ENCODE measurements at places on chromosomes 11 and 22.

DNA sequence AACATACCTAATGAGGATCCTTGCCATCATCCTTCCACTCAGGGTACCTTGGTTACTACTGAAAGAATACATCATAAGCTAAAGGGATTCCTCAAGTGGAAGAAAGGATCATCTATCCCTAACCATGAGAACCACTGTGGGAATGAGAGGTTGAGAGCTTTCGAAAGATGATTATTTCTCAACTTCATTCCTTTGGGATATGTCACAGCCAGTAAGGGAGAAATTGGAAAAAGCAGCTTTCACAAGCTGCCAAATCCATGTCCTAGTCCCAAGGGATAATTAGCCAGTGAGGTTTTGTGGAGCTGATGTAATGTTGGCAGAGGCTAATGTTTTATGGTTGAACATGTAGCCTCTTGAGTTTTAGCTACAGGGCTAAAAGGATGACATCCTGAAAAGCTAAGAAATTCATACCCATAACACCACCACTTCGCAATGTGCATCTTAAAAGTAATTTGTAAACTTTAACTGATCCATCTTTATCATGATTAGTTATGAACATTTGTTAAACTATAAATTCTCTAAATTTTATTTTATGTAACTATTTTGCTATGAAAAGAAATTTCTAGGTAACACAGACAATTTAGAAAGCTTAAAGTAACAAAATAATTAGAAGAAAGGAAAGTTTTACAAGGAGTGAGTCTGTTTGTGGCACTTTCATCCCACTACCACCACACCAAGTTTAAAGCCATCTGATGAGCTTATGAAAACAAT, 123.9 kb downstream of the MRTFA start:
- peak; percentile 96 for DNase-seq

- DNase-seq: no peak
Measured at GRCh38 chr11:17611049-17611448, 64.0 kb downstream of the OTOG start.

- DNase-seq: no peak
Measured at GRCh38 chr11:1391165-1392075, 1.7 kb downstream of the BRSK2 start.

DNA sequence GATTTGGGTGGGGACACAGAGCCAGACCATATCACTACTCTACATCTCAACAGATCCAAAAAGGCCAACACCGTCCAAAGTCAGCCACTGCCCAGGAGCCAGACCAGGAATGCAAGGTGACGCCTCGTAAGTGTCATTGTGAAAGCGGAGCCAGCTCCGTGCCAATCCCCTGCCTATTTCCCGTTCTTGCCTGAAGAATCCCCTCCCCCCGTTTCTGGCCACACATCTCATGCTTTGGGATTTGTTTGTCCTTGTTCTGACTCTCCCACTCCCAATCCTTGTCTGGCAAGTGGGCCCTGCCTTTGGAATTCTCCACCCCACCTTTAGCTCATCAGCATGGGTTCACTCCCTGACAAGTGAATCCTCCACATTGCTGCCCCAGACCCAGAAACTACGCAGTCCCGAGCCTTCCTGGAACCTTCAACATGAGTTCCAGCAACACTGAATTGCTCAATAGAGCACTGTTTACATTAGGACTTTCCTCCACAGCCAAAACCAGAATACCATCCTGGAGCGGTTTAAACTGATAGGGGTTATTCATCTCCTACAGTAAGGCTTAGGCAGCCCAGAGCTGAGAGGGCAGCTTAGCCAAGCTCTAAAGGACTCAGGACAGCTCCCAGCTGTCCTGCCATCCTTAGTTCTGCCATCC, 6.0 kb upstream of the SLC35C1 start:
- DNase-seq: no peak

GRCh38 chr11:118098996-118099837, 12.5 kb upstream of the SMIM35 start:
- DNase-seq: no peak

DNA sequence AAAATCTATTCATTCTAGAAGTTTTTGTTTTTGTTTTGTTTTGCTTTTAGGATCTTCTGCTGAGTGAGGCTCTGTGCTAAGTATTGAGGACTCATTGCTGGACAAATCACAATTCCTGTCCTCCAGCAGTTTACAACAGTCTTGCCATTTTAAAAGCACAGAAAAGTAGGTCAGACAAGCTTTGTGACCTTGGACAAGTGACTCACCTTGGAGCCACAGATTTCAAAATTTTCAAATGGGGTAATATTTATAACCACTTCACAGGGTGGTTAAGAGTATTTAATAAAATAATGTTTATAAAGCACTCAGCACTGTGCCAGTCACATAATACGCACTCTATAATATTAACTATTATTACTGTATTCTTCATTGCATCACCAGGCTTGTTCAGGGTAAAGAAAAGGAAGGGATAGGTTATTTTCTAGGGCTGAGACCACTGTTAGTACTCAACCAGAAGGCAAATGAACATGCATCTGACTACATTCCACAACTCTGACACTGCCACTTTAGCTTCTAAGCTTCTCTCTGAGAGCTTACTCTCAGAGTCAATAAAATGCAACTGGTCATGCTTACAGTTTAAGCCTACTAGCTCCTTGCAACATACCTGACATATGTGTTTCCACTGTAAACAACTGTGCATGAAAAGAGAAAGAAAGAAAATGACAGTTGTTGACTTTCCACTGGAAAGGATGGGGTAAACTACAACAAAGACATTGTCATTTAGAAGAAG, 63.2 kb upstream of the FIBIN start:
- DNase-seq: no peak

DNA sequence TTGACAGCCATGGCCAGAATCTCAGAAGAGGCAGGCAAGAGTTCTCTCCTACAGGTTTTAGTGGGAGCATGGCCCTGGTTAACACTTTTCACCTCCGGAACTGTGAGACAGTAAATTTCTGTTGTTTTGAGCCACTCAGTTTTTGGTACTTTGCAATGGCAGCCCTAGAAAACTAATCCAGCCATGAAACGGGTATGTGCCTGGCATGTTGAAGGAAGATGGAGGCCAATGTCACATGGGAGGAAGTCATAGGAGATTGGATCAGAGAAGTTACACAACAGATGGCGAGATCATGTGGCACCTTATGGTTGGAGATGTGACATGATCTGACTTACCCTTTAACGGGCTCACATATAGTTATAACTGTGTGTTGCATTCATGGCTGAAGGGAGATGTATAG, 63.2 kb upstream of the EED start:
- no peak for DNase-seq

DNA sequence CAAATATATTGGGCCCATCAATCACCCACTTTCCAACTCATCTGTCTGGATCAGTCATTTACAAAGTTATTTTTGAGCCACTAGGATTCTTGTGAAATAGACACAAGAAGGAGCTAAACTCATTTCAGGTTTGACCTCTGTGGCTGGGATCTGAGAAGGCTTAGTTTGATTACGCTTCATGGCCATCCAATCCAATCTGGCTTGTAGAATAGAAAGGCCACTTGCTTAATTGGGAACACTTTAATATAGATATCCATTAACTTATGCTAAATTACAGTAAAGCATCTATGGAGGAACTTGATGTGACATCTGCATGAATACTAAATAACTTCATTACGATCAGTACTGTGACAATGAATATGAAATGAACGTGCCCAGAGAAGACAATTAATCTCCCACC, 284.2 kb downstream of the ST3GAL4 start:
- no peak for DNase-seq

DNA sequence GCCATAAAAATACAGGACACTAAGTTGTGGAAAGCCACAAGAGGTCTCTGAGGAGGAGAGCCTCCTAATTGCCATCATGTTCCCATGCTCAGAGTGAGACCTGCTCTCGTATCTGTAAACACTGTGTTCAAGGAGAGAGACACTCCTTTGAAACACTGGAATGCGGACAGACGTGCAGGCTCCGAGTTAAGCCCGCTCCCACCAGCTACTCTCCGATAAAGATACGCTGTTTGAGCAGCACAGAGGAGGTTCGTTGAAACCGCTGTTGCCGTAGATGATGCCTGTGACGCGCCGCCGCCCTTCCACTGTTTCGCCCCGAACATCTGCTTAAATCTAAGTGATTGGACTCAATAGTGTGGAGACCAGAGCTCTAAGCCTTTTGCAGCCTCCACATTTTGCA, 25.1 kb downstream of the NUP50 start:
- no peak for DNase-seq

DNA sequence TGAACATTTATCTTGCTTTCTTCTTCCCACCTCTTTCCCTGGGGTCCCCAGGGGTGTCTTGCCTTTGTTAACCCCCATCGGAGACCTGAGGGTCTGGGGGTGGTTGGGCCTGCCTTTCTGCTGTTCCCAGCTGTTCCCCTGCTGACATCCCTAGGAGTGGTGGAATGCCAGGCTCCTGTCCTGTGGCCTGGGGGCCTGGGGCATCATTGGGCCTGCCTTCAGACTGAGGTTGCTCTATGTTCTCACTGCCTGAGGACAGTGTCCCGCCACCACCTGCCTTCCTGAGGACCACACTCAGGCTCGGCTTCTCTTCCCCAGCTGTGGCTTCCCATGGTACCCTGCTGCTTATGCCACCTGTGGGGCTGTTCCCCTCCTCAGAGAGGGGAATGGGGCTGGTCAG, 1.1 kb upstream of the IL18BP start:
- DNase-seq: no peak

DNA sequence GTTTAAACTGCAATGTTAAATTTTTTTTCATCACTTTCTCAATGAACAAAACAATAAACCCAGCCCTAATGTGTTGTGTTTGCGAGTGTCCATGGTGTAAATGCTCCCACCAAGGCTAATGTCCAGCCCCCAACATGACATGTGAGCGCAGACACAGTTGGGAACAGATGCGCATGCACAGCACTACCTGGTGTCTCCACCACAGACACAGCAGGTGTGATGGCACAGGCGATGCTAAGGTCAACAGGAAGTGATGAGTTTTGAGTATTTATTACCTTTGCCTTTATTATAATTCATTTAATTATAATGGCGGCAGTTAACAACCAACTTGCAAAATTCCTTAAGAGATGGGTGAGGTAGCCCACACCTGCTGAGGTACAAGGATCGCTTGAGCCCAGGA, 42.9 kb downstream of the MICAL3 start:
- DNase-seq: no peak

- no peak for DNase-seq
Measured at GRCh38 chr11:116257883-116258282, 514.9 kb downstream of the BUD13 start.

GRCh38 chr11:65454696-65455456, 32.3 kb downstream of the NEAT1 start:
- DNase-seq: no peak

DNA sequence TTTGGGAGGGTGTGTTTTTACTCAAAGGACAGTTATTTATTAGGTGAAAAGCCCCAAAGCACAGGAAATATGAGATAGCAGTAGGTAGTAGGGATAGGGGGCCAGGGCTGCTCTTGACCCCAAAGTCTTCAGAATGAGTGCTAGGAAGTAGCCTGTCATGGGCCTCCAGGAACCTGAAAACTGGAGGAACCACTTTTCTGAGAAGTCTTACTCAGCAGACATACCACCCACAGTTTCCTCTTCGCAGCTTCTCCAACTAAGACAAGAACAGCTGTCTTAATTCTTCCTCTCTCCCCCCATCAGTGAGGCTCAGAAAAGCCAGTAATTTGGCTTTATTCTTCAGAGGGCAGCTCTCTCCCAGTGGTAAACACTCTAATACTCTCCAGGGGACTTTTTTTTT, 84.0 kb upstream of the CTSC start:
- no peak for DNase-seq

GRCh38 chr11:123742031-123742723, 717 bp upstream of the ZNF202 start:
- no peak for DNase-seq

DNA sequence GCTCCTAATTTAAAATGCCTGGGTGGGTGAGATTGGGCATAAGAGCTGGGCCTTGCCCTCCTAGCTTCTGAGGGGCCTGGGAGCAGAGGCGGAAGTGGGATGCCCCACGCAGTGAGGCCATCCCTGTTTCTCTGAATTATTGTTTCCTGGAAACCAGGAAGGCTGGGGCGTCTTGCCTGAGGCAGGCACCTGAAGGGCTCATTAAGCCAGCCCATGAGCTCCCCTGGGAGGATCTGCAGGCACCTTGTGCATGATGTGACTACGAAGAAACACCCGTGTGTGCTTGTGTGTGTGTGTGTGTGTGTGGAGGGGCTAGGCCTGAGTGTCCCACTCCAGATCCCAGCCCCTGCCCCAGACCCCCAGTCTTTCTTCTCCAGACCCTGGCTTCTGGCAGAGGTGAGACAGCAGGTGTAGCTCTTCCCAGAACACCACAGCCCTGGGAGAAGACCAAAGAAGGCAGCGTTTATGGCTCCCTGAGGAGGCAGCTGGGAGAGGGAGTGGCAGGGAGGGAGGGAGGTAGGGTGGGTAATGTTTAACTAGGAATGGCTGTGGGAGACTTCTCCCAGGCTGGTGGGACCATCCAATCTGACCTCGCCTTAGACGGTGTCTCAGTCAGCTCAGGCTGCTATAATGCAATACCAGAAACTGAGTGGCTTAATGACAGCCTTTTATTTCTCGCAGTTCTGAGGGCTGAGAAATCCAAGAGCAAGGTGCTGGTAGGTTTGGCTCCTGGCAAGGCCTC, 2.1 kb upstream of the BATF2 start:
- no peak for DNase-seq

- no peak for DNase-seq
Measured at GRCh38 chr11:109984634-109985289, 108.4 kb upstream of the ZC3H12C start.

DNA sequence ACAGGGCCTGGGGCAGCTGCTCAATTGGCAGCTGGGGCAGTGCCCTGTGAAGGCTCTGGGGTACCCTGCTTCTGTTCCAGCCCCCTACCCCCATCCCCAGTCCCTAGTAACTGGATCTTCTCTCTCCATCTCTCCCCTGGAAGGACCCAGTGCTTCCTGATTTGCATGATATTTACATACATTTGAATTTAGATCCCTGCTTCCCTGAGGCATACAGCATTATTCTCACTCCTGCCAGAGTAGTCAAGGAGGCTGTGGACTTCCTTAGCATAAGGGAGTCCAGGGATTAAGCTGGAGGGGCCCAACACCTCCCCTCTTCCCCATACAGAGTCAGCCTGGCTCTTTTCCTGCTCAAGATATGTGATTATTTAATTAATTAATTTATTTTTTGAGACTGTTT, 24.7 kb downstream of the TEF start:
- no peak for DNase-seq

DNA sequence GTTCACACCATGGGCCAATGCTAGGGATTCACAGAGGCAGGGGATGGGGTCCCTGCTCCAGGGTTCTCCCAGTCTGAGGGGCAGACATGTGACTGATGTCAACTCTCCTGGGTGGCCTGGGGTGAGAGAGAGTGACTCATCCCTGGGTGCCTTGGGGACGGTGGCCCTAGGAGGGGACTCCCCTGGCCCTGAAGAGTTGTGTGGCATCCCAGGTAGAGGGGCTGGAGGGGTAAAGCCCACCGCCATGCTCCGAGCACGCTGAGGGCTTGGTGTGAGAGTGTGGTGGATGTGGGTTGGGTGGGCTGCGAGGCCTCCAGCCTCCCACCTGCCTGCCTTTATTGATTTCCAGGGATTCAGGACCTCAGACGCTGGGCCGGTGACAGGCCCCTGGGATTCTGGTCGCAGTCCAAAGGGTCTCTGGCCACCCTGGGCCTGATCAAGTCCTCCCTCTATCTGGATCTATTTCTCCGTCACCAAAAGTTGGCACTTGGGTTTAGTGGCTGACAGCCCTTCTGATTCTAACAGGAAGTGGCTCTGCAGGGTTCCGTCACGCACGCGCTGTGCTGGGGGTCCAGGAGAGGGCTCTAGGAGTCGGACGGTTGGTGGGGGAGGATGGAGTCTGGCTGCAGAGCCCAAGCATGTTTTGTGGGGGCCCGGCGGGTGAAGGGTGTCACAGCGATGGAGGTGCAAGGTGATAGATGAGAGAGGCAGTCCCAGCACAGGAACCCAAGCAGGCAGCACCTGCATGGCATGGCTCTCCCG, 27.3 kb upstream of the WNT7B start:
- DNase-seq: no peak

- peak; percentile 86 for DNase-seq
Measured at GRCh38 chr11:78416285-78417174, 1.1 kb downstream of the GAB2 start.
